ENCODE measurements at places on chromosomes 1 and 21.

DNA sequence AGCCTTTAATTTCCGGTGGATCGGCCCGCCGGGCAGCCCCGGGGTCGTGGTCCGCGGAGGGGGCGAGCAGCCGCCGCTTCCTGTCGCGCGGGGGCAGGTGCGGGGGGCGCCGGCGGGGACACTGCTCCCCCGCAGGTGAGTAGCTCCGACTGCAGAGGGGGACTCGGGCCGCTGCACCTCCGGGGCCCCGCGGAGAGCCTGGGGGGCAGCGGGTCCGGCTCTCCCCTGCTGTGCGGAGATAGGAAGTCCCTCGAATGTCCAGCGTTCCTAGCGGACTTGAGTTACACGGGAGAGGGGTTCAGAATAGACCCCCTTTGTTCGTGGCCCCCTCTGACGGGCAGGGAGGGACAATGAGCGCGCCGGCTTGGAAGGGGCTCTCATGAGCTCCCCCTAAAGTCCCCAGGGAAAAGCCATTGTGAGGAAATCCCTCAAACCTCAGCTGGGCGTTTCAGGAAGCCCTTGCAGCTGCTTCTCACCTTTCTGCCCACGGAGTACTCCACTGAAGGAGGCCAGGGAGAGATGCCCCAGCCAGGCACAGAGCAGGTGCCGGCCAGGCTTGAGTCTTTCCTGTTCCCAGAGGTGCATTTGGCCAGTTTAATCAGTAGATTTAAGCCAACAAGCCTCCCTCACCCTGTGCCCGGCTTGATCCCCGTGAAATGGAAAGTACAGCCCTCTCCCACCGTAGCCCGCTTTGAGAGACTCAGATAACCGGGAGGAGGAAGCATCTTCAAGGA is 925 bp downstream of the PDE9A start:
- DNase-seq, result no peak

GRCh38 chr1:209618756-209619420 is 33.3 kb downstream of the LAMB3 start:
- no peak for DNase-seq

DNA sequence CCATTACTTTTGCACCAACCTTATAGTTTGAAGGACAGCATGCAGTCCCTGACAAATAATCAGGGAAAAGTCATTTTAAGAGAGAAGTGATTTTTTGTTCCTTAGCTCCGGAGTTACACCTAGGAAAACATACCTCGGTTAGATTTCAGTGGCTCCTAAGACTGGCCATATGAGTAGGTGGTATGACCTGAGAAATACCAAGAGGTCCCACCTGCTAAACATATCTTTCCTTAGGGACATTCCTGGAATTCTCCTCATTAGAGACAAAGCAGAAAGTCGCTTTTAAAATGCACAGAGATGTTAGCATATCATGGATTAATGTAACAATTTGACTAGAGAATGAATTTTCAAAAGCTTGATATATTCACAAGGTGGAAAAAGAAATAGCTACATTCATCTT is 84.2 kb upstream of the RNPC3 start:
- no peak for DNase-seq

DNA sequence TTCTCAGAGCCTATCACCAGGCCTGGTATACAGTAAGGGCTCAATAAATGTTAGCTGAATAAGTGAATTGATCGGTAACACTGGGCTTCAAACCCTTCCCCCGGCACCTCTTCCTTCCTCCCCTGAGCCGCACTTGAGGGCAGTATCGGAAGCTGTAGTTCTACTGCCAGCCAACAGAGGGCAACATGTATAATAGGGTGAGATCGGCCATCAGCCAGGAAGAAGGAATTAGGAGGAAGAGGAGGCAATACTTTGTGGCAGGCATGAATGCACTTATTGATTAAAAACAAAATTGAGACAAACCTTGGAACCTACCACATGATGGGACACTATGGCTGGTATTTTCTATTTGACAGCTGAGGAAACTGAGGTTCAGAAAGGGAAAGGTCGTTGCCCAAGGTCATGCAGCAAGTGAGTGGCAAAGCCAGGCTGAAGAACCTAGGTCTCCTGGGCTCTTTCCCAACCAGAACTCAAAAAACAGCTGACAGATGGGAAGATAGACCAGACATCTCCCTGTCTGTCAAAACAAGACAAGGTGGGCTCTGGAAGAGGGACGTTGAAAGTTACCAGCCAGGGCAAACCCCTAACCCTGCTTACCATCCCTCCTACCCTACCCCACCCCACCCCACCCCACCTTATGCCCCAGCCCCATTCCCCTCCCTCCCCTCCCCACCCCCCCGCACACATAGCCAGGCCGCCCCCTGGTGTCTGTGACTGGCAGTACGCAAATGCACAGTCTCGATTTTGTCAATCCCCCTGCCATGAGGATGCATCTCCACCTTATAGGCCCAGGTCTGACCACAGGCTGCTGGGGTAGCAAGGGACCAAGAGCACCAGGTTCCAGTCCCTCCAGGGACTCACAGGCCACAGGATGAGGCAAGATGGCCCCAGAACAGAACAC is 107.3 kb upstream of the RUNX3 start:
- peak; percentile 44 for DNase-seq

GRCh38 chr1:9315411-9316079 is 22.9 kb downstream of the SPSB1 start:
- no peak for DNase-seq

- DNase-seq, result no peak
Measured at GRCh38 chr1:184693011-184693410, 61.6 kb downstream of the EDEM3 start.

GRCh38 chr21:31326522-31327242 is 17.4 kb downstream of the TIAM1 start:
- no peak for DNase-seq

DNA sequence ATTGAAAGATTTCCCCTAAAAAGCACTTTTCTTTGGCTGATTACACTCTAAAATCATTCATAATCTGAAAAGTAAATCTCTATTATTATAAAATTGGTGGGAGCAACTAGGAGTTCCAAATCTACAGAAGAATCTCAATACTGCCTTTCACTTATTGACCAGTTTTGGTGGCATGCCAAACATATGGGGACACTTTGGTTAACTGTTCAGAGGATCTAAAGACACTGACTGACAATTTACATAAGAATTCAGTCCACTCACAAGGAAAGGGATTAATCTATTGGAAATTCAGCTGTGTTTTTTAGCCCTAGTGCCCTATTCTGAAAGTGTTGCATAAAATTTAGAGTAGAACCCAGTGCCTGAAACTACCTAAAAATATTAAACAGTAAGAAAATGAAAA is 113.6 kb downstream of the LRRC40 start:
- DNase-seq, result no peak

GRCh38 chr1:50969611-50970508 is at the start of gene CDKN2C:
TSS of gene CDKN2C (plus strand) at chr1:50970245. CDS start at chr1:50970369, 124 bp downstream.
- no peak for DNase-seq

DNA sequence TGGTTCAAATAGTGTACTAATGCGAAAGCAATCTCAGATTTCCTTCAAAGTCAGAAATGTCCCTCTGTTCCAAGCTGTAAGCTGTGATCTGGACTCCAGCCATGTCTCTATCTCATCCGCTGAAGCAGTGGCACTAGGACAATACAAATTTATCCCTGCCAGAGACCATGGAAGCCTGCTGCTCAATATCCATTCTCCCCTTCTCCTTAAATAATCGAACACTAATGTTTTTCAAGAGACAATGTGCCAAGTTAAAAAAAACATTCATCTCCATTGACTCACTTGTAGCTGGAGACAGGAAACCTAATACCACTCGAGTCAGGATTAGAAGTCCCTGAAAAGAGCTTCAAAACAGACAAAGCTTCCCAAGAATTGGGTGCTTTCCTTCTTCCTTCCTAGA is 38.5 kb upstream of the PGBD5 start:
- no peak for DNase-seq

DNA sequence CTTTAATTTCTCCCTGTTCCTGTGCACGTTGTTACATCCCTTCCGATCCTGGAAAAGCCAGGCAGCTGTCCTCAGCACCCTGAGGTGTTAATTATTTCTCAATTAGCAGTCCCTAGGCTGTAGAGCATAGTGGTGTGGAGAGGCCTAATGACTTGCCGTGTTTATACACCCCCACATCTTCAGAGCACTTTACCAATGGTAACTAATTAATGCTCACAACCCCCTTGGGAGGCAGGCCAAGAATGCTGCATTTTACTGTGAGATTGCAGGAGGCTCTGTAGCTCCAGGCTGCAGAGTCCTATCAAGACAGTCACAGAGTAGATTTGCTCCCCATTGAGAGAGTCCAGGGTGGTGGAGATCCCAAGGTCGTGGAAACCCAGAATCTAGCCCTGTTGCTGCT is 2.4 kb upstream of the PARS2 start:
- DNase-seq, result no peak

GRCh38 chr1:214762902-214763301 is 159.9 kb downstream of the CENPF start:
- no peak for DNase-seq

GRCh38 chr21:25080141-25080540 is 527.1 kb downstream of the MRPL39 start:
- no peak for DNase-seq

- no peak for DNase-seq
Measured at GRCh38 chr1:9284061-9284460, 8.6 kb upstream of the SPSB1 start.

DNA sequence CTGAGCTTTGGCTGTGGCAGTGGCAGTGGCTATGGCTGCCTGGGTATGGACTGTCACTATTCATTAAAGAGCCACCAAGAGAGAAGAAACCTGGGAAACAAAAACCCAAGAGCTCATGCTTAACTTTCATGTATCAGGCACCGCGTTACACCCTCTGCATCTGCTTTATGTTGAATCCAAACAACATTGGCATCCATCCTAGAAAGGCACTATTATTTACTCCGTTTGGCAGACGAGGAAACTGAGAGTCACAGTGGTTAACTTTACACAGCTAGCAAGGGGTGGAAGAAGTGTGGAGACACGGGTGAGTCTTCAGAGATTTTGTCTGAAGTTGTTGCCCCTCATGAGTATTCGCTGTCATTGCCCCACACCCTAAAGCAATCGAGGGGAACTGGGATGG is 63.8 kb downstream of the PLXNA2 start:
- no peak for DNase-seq

DNA sequence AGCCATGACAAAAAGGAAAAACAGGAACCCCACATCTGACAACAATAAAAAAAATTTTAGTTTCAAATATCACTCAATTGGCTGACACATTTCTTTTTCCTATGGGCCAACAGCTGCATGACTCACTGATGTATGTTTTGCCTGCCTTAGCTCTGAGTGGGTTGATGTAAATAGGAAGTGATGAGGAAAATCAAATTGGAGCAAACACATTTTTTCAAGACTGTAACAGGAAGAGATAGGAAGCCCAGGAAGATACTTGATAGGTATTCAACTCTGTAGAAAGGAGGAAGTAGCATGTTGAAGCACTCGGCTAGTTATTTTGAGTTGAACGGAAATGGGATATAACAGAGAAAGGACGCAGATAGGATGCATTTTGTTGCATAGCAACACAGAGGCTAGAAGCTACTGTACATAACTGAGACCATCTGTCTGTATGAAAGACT is 168.0 kb upstream of the NR5A2 start:
- no peak for DNase-seq

GRCh38 chr1:201676197-201676596 is 137.3 kb downstream of the NAV1 start:
- no peak for DNase-seq

DNA sequence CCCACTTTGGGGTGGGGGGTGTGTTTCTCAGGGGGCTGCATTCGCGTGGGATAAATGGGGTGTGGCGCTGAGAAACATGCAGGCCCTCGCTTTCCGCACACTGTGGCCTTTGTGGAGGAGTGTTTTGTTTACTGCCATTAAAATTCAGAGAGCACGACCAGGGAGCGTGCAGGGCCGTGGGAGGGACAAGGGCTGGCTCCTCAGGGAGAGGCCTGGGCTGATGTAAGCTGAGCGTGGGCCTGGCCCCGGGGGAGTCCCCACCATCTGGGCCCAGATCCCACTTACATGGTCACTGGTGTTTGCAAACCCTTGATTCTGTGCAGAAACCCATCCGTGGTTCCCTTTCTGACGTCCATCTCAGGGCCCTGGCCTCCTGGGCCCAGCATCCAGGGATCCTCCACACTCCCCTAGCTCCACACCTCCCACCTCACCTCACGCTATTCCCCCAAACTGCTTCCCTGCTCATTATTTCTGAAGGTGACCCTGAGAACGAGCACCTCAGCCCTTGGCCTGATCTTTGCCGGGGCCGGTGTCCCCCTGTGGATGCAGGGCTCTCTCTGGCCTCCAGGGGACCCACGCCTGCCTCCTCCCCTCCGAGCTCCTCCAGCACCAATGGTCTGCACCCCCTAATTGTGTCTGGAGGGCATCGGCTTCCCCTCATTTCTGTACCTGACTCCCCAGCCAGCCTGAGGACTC is 92.5 kb upstream of the SIM2 start:
- no peak for DNase-seq

GRCh38 chr21:42155045-42155855 is 63.7 kb upstream of the ABCG1 start:
- no peak for DNase-seq

- DNase-seq, result no peak
Measured at GRCh38 chr1:91650764-91651163, 150.1 kb downstream of the CDC7 start.

DNA sequence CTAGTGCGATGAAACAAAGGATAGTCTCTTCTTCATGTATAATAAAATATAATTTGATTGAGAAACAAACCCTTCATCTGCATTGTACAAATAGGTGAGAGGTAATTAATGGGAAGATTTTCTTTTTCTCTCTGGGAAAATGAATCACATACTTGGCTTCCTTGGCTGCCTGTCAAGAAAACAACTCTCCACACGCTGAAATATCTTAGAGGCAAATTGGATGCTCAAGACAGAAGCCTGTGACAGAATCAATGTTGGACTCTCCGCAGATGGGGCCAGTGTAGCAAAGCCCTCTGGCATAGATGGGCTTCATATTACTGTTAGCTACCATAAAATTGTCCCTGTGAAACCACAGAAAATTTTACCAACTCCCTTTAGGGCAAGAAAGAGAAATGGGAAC is 186.6 kb downstream of the GRIK1 start:
- DNase-seq, result no peak

GRCh38 chr1:231940116-231940515 is 313.5 kb downstream of the DISC1 start:
- DNase-seq, result no peak
